ENCODE measurements at places on chromosomes 3 and 15.

- no peak for DNase-seq
These were observed 97.9 kb upstream of the STT3B start for GRCh38 chr3:31434819-31435218.

- no peak for DNase-seq
These were observed 2.3 kb upstream of the CLK3 start for GRCh38 chr15:74613089-74613952.

- no peak for DNase-seq
These were observed at the start of gene ACOX2 for GRCh38 chr3:58536501-58537411. Gene ACOX2, minus strand, starts transcription at chr3:58537190. Its CDS starts 2,084 bp downstream, at chr3:58535106.

GRCh38 chr3:122515020-122515468 is 305 bp upstream of the KPNA1 start:
- DNase-seq = no peak

DNA sequence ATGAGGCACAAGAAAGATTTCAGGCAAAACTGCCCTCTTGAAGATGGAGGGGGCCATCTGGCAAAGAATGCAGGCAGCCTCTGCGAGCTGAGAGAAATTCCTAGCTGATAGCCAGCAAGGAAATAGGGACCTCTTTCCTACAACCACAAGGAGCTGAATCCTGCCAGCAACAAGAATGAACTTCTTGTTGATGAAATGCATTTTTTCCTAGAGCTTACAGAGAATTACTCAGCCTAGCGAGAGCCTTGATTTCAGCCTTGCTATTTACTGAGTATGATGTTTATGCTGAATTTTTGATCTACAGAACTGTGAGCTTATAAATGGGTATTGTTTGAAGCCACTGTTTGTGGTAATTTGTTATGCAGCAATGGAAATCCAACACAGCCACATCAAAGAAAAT is 148.5 kb upstream of the NAALADL2 start:
- no peak for DNase-seq

- DNase-seq = no peak
These were observed 36.8 kb downstream of the SNTN start for GRCh38 chr3:63689285-63689684.

DNA sequence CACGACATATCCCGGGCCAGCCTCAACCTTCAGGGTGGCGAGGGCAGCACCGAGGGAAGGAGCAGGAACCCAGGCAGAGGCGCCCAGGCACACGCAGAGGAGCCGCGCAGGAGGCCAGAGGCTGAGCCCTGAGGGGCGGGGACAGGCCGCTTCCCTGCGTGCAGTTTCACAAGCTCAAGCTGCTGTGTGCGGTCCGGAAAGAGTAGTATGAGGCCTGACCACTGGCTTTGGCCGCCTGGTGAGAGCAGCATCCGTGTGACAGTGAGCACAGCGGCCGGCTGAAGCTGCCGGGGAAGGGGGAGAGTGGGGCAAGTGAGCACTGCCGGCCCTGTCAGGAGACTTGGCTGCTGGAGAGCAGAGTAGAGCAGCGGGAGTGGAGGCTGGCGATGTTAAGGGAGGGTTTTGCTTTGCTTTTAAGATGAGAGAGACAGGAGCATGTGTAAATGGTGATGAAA is 8.7 kb downstream of the ZDHHC19 start:
- DNase-seq = no peak

DNA sequence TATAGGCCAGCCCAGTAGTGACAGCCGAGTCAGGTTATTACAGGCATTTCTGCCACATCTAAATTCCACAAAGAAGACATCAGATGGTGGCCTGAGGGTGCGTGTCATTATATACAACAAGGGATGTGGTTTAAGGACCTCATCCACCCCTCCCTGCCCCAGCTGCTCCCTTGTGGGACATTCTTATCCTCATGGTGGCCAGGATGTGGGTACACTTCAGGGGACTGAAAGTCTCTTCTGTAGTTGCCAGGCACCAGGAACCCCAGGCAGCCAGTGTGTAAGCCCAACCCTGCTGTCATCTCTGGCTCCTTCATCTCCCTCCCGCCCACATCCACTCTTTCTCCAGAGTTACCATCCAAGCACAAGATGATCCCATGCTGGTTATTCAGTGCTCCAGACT is 224.9 kb upstream of the TOPAZ1 start:
- DNase-seq = no peak

- DNase-seq = no peak
These were observed 67.8 kb upstream of the IGF1R start for GRCh38 chr15:98580572-98580971.

DNA sequence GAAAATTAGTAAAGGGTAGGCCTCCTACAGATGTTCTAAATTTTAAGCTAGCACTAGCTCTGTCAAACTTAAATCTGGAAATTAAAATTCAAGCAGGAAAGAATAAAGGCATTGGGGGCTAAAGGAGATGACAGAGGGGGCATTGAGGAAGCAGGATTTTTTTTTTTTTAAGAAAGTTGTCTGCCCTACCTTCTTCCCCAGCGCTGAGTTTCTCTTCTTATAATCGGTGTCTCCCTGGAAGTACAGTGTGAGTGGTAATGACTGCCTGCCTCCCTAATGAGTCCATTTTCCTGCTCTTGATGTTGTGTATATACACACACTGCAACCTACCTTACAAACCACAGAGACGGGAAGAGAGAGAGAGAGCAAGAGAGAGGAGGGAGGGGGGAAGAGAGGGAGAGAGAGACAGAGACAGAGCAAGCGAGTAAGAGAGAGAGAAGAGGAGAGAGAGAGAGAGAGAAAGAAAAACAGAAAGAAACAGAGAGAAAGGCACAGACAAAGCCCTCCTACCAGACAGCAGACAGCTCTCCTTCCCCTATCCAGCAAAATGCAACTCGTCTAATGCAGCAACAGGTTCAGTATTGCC is 47.0 kb downstream of the ZBTB20 start:
- DNase-seq = no peak

DNA sequence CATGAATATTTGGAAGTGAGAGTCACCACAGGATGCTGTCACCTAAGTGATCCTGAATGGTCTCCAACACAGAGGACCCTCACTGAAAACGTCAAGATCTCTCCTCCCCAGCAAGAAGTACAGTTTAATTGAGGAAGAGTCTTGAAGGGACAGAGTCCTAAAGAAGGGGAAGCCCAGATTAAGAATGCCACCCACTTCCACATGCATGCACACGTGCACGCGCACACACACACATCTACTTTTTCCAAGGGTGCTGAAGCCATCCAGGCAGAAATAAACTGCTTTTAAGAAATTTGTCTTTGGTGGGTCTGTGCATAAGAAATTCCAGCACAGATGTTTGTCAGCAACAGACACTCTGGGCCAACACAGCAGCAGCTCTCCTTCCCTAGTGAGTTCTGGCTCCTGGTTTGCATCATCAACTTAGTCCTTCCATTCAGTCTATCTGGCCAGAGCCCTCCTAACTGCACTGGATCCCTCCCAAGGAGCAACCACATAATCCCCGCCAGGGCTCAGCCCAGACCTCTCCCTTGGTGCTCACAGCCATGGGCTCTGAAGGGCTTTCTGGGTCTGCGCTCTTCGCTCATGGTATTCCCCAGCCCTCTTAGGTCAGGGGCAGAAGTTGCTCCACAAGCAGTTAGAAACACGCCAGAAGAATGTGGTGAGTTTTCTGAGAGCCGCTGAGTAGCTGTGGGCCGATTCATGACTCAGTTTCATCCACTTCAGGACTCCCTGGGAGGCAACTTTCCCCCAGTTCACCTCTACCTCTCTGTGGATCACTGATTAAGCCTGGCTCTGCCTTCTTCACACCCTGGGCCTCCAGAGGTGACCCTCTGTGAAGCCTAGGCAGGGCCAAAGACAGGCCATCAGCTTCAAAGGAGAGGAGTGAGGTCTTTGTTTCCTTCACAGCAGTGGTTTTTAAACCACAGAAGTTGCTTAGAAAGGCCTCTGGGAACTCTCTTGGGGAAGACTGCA is 132.6 kb upstream of the LIPC start:
- no peak for DNase-seq
